Stimulated activated CD8-positive, alpha-beta memory T cell treated with anti-CD3 and anti-CD28 coated beads, Interleukin-4, amount 100 ng/mL, for 4 hours (primary cell): ENCODE measurements at places on chromosomes 7 and 10.

GRCh38 chr10:52216852-52217251 lies 97.2 kb upstream of the DKK1 start:
- no peak for DNase-seq

GRCh38 chr7:5702876-5703571 lies 78.4 kb downstream of the RNF216 start:
- DNase-seq = no peak

GRCh38 chr10:122632031-122632430 lies 67.6 kb downstream of the C10orf120 start:
- DNase-seq = no peak

DNA sequence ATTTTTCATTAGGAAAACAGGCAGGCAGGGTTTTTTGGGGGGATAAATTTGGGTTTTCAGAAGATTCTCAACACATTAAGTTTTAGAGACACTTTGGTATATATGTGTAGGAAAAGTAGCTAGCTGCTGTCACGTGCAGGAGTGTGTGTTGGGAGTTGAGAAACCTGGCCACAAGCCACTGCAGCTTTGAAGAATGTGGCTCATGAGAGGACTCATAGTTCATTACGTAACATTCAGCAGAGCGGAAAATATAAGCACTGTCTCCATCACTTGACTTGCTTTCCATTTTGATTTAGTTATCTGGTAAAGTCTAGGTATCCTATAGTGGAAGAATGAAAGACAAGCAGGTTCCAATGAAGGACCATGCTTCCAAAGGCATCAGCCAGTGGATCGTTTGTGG lies 31.2 kb downstream of the SMNDC1 start:
- no peak for DNase-seq

DNA sequence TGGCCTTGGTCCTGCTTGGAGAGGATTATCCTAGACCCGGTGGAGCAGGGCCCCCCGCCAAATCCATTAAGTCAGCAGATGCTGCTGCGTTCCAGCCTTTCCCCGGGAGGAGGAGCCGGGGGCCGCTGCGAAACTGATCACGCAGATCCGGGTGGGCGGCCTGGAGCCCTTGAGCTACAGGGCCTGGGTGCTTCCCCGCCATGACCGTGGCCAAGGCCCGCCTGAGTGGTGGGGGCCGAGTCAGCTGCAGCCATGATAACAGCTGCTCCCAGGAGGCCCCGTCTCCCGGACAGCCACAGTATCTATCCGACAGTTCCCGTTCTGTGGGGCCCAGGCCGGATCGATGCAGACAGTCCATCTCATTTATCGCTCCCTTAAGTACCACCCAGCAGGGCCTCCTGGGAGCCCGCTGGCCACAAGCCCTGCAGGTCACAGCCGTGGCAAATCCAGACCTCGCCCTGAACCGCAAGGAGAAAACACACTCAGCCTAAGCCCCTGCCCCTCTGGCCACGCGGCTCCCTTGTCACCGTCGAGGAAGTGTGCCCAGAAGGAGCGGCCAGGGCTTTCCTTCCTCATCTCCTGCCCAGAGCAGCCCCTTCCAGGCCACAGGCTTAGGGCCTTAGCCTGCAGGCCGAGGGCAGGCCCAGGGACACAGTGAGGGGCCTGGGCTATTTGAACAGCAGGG lies 34.4 kb upstream of the SLC29A4 start:
- no peak for DNase-seq

GRCh38 chr10:1301143-1301542 lies 245.0 kb downstream of the WDR37 start:
- DNase-seq = no peak

DNA sequence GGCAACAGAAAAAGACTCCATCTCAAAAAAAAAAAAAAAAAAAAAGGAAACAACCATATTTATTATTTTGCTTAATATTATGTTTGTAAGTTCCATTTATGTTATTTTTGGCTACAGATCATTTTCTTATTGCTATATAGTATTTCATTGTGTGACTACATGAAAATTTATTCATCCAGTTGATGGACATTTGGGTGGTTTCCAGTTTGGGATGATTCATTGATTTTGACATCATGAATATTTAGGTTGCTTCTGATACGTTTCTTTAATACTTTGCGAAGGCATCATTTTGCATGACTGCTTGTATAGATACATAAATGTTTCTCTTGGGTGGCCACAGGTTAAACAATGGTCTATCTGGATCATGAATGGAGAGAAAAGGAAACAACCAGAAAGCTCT lies 2.0 kb upstream of the NPSR1 start:
- DNase-seq = no peak

- no peak for DNase-seq
Observed at GRCh38 chr7:55508221-55509011, 63.9 kb downstream of the VOPP1 start.

DNA sequence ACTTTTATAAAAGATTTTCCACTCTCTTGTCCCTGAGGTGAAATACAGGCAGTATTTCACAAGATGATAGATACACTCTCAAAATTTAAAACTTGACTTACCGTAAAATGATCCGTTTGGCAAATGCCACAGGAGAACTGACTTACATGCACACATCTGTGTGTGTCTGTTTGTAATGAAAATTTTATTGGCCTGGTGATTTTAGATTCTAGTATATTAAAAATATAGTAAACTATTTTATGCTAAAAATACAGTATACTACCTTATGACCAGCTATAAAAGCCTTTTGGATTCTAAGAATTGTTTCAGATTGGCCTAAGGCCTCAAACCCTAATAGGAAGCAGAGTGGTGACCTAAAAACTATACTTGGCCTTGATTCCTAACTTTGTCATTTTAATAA lies 362.7 kb downstream of the IPMK start:
- DNase-seq = no peak

DNA sequence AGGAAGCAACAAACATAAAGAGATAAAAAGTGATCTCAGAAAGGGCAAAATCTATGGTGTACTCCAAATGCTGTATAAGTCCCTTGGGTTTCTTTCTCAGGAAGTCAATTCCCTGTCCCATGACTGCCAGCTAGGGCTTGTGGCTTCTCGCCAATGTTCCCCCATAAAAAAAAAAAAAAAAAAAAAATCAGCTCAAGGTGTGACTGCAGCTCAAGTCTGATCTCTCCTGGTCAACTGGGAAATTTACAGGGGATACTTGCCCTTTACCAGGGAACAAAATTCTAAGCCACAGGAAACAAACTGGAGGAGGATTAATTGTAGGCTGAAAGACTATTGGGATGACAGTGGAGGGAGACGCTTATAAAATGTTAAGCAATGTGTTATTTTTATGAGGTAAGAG lies 76.0 kb downstream of the PCGF5 start:
- DNase-seq = no peak

DNA sequence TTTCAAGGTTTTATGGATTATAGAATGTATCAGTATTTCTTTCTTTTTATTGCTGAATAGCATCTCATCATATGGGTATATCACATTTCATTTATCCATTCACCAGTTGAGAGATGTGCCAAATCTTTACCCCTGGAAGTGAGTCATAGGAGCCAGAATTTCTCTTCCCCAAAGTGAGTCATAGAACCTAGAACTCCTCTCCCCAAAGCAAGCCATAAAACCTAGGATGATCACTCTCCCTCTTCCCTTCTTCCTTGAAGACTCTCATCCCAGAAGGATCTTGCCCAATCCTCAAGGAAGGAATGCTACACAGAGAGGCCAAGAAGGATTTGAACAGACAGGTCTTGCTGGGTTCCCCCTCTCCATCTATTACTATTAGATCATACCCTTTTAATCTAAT lies 199.9 kb downstream of the EVX1 start:
- DNase-seq = no peak

DNA sequence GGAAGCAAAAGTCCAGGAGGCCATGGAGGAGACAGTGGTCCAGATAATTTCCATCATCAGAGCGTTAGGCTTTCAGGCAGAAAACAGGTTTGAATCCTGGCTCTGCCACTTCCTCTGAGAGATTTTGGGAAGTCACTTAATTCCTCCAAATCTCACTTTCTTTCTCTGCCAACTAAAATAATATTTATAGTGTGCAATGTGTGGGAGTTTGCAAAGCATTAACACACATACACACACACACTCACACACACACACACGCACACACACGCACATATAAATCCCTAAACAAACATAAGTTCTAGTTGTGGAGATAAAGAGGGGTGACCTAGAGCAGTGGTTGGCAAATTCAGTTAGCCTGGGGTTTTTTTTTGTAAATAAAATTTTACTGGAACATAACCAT lies 84.8 kb downstream of the TRIL start:
- no peak for DNase-seq

GRCh38 chr10:92413011-92413410 lies 122.0 kb downstream of the MARCHF5 start:
- DNase-seq = no peak

GRCh38 chr10:30029164-30029871 lies 30.1 kb downstream of the JCAD start:
- DNase-seq = no peak

DNA sequence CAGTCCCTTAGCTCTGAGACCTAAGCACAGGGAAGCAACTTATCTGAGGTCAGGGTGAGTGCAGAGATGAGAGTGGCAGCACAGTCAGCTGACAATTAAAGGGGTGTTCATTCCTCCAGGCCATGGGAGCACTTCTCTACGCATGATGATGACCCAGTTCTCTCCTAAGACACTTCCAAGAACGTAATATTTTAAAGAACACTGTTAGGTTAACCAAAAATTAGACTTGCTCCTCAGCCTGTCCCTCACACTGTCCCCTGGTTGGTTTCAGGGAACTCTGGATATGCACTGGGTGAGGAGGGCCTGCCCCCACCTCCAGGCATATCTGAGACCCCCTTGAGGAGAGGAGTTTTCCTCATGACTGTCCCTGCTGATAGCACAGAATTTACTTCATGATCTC lies 767.5 kb downstream of the GRID1 start:
- no peak for DNase-seq

DNA sequence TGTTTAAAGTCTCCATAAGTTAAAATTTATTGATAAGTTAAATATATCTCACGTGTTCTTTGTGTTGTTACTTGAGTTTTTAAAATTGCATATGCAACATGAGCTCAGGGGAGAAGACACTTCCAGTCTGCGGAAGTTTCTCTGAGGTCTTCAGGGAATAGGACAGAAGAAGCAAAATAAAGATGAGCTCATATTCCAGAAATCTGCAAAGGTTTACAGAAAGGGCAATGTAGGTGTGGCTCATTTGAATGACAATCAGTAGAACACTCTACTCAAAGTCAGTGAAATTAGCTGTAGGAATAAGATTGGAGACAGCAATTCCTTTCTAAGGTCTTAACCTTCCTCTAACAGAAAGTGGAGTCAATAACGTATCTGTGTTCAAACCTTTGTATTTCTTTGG lies 53.7 kb downstream of the CACNA2D1 start:
- no peak for DNase-seq

DNA sequence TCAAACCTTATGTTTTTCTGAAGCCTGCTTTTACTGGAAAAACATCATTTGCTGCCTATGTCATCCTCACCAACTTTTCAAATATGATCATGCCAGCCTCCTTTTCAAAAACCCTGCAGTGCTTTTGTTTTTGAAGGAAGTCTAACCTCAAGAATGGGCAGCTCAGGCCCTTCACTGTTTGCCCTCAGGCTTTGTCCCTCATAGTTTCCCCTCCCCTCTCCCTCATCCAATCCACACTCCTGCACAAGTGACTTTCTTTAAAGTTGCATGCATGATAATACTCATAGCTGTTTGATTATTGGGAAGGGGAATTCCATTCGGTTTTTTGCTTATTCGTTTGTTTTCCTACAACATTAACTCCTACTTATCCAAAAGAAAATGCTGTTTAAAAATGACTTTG lies 219.4 kb downstream of the SEMA3E start:
- DNase-seq = no peak
